ENCODE measurements at places on chromosomes 13 and 19.

DNA sequence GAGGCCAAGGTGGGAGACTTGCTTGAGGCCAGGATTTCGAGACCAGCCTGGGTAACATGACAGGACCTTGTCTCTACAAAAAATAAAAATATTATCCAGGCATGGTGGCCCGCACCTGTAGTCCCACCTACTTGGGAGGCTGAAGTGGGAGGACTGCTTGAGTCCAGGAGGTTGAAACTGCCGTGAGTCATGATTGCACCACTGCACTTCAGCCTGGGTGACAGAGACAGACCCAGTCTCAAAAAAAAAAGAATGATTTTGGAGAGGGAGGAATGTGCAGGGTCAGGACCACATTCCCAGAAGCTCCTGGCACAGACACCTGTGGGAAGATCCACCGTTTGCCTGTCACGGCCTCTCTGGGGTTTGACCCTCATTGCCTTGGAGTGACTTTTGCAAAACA lies 9.3 kb upstream of the BAX start:
- DNase-seq = no peak

GRCh38 chr19:38657633-38658222 lies 10.3 kb downstream of the ACTN4 start:
- DNase-seq = no peak

DNA sequence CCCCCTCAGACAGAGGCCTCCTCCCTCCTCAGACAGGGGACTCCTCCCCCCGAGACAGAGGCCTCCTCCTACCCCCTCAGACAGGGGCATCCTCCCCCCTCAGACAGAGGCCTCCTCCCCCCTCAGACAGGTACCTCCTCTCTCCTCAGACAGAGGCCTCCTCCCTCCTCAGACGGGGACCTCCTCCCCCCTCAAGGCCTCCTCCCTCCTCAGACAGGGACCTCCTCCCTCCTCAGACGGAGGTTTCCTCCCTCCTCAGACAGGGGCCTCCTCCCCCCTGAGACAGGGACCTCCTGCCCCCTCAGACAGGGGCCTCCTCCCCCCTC lies 13.9 kb downstream of the C3 start:
- no peak for DNase-seq

DNA sequence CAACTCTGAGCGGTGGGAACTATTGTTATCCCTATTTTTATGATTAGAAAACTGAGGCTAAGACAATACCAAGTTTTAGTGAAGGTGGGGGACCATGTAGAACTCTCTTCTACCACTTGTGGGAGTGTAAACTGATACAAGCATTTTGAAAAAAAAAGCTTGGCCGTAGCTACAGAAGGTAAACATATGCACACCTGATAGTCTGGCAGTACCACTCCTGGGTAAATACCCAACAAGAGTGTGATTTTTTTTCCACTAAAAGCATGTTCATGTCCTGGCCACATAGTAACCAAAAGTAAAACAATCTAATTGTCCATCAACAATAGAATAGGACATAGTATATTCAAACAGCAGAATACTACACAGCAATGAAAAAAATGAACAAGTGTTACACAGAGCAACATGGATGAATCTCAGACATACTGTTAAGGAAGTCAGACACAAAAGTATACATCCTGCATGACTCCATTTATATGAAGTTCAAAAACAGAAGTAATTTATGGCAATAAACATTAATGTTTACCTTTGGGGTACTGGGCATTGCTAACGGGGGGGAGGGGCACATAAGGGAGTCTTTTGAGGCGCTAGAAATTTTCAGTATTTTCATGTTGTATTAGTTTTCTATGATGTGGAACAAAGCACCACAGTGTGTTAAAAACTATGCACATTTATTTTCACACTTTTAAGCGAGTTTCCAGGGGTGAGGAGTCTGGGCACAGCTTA lies 6.4 kb upstream of the SPATA13 start:
- no peak for DNase-seq

DNA sequence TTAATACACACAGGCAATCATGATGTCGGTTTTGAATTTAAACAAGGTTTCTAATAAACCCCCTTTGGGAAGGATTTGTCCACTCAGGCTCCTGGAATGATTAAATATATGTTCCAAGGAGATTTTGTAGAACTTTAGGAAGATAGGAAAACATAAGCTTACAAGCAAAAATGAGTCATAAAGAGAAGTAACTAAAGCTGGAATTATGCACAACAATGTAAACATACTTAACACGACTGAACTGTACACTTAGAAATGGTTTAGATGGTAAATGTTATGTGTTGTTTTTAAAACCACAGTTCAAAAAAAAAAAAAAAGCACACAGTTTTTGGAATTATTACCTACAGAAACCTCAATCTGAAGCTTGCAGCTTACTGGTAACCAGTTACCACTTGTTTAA lies 304.4 kb downstream of the NALCN start:
- no peak for DNase-seq

DNA sequence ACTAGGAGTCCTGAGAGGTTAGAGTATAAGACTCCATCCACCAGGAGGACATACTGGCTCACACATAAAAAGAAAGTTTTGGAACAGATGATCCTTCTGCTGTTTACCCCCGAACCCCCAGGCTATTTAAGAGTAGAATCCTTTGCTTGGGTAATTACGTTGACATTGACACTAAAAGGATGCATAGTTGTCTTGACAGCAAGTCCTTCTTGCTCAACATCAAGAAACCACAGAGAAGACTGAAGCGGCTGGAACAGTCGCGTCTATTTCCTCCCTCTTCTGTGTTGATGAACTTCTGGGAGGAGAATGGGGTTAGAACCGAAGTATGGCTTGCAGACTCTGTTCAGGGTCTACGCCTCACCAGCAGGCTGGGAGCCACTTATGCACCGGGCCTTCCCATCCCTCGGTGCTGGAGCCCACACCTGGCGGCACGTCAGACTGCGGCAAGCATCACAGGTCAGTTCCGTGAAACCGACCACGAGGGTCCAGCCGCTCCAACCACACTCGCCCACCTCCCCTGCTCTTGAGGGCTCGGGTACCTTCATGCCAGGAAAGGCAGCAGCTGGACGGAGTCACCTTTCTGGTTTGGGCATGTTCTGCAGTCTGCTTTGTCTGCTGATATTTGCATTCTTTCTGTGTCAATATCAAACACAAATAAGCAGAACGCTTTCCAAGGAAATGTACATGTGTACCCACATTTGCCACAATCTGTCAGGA lies 42.4 kb upstream of the RANBP3 start:
- no peak for DNase-seq

GRCh38 chr13:29481603-29482002 lies 113.9 kb downstream of the SLC7A1 start:
- no peak for DNase-seq

DNA sequence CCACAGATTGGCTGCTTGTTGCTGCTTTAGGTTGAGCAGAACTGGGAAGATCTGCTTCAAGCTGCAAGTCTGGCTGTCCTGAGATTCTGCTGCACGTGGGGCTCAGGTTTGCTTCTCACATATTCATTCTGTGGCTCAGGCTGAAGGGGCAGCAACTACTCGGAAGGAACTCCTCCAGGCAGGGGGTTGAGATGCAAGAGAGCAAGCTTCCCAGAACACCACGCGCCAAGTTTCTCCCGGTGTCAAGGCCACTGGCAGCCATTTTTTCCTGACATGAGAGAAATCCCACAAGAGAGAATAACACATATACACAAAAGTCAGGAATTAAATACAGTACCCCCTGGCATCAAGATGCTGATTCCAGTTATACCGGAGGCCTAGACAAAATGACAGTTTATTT lies 887.6 kb upstream of the SLC10A2 start:
- DNase-seq = no peak

DNA sequence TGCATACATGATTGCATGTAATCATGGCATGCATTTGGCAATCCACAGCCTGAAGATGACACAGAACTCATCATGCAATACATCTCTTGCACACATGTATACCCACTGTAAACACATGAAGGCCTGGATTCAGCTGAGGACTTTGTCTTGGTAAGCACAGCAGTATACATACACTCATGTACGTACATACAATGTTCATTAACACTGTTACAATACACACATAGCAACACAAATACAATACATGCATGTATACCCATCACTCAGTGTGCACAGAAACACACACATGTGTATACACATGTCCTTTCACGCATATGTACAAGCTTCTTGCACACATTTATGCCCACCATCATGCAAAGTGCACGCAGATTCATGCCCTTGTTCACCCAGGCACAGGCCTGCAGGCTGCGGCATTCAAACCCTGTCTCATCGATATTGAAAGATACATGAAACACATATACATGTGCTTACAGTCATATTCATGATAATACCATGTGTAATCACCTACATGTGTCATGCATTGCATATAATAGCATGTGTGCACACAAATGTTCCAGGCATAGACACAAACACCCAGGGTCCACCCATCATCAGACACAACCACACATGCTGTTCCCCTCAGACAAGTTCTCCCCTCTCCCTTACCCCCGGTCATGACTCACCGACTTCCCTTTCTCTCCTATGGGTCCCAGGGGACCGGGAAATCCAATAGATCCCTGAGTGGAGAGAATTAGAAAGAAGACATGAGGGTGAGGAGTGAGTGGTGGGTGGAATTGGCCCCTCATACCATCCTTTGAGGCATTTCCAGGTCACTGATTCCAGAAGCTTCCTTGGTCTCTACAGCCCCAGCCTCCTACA lies 28.7 kb downstream of the COL5A3 start:
- DNase-seq = no peak

DNA sequence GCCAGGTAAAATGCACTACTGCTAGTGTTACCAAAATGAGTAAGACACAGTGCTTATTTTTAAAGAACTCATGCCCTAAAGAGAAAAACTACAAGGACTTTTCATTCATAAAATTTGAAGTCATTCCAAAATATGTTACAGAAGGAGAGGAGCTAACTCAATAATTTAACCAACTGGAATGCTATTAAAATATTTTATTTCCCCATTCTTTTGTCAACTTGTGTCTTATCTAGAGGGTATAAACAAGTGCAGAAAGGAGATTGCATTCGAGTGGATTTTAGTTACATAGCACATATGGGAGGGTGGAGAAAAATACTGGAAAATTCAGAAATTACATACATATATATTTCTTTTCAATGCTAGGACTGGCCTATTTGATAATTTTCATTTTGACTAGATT lies 131.0 kb upstream of the IRS2 start:
- no peak for DNase-seq

DNA sequence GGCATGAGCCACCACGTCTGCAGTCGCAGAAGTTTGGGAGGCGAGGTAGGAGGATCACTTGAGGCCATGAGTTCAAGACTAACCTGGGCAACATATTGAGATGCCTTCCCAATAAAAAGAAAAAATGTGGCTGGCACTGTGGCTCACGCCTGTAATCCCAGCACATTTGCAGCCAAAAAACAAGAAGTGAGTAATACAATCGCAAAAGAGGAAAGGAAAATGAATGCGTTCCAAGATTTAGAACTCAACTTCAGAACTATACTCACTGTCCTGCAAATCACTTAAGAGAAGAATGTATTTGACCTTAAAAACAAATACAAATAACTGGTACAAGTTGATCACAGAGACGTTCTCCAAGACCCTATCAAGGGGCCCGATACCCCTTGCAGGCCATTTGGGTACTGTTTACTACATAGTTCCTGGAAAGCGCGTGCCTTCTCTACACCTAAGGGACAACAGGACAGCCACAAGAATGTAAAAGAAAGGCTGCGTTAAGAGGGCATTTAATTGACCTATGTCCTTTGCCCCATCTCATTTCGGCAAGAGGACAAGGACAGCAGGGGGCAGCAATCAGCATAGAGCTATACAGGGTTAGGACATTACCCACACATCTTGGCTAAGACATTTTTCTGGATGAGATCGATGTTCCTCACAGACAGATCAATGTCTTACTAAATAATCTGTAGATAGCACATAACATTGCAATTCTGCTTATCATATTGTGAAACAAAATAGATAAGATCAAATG lies 41.3 kb downstream of the FLT3 start:
- no peak for DNase-seq

DNA sequence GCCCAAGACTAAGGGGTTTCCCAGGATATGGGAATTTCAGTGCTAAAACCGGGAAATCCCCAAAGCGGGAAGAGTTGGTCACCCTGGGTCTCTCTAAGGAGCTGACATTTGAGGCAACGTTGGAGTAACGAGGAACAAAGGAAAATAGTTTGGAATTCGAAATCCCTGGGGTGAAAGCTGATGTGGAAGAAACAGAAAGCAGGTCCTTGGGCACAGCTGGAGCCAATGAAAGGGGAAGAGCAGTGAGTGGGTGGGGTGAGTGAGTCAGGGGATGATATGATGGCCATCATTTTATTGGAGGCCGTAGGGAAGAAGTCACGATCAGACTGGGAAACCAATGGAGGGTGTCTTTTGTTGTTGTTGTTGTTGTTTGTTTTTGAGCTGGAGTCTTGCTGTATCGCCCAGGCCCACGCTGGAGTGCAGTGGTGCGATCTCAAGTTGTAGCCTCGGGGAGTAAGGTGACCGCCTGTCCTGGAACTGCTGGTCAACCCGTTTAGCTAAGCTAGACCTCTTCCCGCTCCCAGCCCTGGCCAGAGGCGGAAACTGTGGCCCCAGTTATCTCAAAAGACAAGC lies 3.4 kb upstream of the RFX2 start:
- no peak for DNase-seq

DNA sequence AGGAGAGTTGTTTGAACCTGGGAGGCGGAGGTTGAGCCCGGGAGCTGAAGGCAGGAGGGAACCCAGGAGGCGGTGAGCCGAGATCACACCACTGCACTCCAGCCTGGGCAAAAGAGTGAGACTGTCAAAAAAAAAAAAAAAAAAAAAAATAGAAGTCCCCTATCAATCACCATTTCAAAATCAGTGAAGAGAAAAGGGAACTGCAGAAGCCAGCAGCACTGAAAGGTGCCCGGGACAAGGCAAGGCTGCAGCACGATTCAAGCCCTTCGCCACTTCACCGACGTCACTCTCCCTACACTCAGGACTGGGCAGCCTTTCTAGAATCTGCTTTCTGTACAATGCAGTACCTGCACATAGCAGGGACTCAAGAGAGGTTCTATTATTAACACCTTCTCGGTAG lies 21.9 kb upstream of the USP12 start:
- no peak for DNase-seq

DNA sequence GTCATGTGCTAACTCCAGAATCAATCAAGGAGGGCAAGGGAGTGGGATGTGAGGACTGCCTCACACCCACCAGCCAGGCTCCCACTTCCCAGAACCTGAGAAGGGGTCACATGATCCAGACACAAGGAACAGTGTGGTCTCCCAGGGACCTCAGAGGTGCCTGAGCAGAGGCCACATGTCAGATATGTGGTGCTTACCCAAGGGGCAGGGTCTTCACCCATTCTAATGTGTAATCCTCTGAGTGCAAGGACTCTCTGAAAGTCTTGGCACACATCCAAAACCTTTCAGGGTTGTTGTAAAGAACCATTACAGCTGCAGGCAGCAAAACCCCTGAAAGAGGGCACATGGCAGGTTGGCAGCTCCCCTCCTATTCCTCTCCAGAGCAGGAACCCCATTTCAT lies 656.6 kb downstream of the UQCRFS1 start:
- no peak for DNase-seq

DNA sequence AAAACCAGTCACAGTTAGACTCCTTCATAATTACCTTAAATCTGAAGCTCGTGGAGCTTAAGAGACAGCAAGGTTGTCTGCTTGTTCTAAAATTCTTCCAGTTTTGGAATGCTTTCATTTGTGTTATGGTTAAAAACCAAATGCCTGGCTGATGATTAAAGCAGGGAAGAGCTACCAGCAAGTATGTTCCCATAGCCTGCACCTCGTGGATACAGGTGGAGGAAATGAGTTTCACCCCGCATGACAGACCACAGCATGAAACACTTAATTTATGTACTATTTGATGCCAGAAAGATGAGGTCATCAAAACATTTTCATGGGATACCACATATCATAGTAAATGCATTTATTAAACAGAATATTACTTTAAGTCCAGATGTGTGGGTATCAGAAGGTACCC lies 416 bp upstream of the DOCK9 start:
- DNase-seq = no peak

Measured in globus pallidus (tissue), 1 donor.